ENCODE measurements at places on chromosomes 12 and 14.
A peak's percentile ranks its signal among the peaks of the same experiment; 100 is the strongest.

GRCh38 chr12:40668099-40668529 is 24.1 kb upstream of the CNTN1 start:
- DNase-seq = no peak

GRCh38 chr12:126608607-126609175 is 1543.5 kb downstream of the AACS start:
- no peak for DNase-seq

DNA sequence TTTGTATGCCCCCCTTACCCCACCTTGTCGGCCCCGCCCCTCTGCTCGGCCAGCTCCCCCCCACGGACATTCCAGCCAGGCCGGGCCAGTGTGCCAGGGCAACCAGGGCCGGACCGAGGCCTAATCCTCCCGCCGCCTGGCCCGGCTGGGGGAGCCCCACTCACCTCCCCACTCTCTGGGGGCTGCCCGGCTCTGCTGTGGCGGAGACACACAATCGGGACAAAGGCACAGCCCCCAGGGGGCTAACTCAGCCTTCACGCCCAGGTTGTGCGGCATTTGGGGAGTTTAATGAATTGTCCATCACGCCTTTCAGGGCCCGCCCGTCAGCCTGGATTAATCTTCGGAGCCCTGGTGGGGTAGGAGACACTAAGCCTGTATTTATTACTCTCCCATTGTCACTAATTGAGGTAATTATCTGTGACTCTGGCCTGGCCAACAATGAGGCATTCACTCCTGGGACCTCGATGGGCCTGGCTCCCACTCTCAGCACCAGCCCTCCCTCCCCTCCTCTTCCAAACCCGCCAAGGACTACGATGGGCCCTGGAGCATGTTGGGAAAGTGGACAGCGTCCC is 8.7 kb downstream of the WNT1 start:
- no peak for DNase-seq

DNA sequence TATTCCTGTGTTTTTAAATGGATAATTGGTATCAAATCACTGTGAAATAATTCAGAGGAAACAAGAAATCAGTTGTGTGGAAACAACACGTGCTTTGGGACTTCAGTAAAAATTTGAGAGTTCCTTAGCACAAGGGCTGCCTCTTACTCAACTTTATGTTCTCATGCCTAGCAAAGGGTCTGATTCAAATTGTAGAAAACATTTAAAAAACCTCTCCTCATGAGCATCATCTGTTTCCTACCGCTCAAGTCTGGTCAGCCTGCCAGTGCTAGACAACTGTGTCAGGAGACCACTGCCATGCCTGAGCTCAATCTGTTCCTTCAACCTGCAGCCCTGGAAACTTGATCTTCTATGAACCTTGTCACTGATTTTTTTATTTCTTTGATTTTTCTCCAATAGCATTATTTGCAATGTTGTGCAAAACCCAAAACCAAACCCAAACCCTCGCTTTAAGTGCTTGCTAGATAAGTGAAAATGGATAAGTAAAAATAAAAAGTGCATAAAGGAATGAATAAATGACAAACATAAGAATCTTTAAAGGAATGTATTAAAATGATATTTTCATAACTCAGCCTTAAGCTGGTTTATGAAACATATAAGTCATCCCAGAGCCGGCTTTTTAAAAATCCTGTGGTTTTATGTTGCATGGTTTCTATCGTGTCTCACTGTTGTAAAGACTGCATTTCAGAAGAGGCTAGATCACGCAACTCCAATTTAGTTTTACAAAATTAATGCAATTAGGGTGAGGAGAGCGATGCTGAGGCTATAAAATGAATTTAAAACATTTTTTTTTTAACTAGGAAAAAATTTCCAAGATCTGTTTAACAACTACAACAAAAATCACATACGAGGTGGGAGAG is 361.2 kb upstream of the PDE3A start:
- peak; percentile 73 for DNase-seq

DNA sequence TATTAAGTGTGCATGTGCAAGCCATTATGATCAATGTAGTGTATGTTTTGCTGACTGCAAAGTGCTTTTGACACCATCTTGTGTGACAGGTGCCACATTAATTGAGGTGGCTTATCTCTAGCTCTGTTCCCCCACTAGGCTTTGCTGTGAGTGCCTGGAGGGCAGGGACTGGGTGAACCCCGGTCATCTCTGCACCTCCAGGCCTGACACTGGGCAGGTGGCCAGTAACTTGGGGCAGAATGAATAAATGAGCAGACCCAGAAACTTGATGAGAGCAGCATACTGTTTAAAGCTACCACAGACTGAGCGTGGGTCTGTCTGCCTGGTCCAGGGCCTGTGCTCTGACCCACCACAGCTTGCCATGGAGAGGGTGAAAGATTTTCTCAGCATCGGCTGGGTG is 151.6 kb downstream of the CALM1 start:
- no peak for DNase-seq

GRCh38 chr14:71130491-71131179 is 223.4 kb downstream of the PCNX1 start:
- DNase-seq = no peak

GRCh38 chr12:121845701-121846100 is 13.0 kb downstream of the HPD start:
- DNase-seq = no peak

All from amniotic stem cell (primary cell).